ENCODE measurements at places on chromosomes 11 and 22.

DNA sequence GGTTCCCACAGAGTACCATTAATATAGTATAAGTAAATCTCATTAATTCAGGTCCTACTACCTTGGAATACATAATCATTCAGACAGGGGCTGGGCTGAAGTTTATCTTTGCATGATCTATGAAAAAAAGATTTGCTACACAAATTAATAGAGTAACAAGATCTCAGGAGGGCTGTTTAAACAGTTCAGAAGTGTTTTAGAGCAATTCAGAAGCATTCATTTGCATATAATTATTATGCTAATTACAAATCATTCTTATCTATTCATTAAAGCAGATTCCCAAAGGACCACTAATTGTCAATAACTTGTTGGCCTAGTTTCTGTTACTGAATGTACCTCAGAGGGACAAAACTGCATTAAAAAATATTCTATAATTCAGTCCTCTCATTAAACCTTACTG is 40.5 kb downstream of the PITPNB start:
- no peak for DNase-seq

DNA sequence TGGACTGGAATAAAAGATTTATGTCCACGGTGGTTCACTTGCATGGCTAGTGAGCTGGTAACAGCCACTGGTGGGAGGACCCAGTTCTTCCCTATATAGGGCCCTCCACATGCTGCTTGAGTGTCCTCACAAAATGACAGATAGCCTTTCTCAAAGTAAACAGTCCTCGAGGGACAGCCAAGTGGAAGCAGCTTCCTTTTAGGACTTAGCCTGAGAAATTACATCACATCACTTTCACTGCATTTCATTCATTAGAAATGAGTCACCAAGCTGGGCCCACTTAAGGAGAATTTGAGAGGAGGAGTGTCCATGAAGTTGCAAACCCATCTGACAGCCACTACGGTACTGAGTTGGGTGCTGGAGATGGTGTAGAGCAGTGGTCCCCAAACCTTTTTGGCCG is 7.0 kb downstream of the ISX start:
- DNase-seq = no peak

GRCh38 chr11:2265396-2265795 is 5.0 kb downstream of the ASCL2 start:
- DNase-seq = no peak

DNA sequence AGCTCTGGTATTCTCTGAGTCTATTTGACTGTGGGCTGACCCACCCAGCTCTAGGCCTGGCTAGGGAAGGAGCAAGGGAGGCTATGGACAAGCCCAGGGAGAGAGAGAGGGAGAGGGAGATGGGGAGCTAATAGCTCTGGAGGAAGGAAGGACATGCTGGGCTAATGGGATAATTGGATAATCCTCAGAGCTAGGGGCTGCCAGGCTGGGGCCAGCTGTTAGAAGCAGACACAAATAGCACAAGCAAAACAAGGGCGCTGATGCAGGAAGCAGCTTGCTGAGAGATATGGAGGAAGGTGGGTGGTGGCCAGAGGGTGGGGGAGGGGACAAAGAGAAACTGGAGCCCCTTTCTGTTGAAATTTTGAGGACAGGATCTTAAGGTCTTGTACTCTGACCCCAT is 23.2 kb downstream of the ADORA2A start:
- peak; percentile 68 for DNase-seq

- DNase-seq = no peak
Measured at GRCh38 chr11:86980086-86980796, 25.0 kb upstream of the FZD4 start.

DNA sequence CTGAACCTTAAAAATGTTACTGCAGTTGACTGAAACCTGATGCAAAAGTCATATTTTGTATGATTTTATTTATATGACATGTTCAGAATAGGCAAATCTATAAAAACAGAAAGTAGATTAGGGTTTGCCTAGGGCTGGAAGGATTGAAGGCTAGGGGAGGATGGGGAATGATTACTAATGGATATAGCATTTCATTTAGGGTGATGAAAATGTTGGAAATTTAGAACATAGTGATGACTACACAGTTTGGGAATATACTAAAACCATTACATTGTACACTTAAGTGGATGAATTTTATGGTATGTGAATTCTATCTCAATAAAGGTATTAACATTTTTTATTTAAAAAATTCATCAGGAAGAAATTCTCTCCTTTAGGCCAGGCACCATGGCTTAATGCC is 22.9 kb upstream of the PAFAH1B2 start:
- no peak for DNase-seq

- DNase-seq = no peak
Measured at GRCh38 chr11:65576232-65576866, 496 bp downstream of the EHBP1L1 start.

DNA sequence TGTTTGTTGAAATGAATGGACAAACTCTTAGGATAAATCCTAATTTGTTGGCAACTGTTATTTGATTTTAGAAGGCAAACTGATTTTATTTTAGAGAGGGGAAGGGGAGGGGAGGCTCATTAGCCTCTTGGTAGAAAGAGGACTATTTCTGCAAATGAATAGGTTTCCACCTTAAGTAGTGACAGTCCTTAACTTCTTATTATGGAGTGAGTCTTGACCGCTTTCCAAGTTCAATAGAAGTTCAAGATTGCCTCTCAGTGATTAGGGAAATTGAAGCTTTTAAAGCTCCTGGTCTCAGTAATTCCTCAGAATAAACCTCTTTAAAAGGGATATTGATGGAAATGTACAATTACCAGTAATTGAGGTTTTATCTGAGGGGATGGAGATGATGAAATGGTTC is 55.7 kb downstream of the PANX1 start:
- no peak for DNase-seq

DNA sequence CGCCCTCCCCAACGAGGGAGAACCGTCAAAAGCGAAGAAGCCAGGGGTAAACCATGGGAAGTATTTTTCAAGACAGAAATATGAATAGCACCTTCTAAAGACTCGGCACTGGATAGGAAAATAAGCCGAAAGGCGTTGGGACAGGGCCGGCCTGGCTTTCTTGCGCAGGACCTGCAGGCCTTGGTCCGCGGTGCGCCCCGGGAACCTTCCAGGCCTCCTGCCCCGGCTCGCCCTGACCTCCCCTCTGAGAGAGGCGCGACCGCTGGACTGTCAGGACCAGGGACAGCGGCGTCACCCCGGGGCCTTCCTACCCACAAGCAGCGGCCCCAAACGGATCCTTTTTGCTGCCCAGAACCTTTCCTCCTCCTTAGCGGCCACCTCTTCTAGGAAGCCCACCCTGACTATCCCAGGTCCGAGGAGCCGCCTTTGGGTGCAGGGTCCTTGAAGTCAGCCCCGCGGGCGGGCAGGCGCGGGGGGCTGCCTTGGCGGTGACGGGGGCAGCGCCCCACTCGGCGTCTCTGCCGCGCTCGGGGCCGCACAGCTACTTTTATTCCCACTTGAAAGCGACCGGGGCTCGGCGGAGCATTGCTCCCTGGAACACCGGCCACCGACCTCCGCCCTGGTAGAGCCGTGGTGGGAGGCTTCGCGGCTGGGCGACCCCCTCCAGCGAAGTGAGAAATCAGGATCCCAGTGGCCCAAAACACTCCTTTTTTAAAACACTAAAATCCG is 650 bp upstream of the MAPK11 start:
- no peak for DNase-seq

DNA sequence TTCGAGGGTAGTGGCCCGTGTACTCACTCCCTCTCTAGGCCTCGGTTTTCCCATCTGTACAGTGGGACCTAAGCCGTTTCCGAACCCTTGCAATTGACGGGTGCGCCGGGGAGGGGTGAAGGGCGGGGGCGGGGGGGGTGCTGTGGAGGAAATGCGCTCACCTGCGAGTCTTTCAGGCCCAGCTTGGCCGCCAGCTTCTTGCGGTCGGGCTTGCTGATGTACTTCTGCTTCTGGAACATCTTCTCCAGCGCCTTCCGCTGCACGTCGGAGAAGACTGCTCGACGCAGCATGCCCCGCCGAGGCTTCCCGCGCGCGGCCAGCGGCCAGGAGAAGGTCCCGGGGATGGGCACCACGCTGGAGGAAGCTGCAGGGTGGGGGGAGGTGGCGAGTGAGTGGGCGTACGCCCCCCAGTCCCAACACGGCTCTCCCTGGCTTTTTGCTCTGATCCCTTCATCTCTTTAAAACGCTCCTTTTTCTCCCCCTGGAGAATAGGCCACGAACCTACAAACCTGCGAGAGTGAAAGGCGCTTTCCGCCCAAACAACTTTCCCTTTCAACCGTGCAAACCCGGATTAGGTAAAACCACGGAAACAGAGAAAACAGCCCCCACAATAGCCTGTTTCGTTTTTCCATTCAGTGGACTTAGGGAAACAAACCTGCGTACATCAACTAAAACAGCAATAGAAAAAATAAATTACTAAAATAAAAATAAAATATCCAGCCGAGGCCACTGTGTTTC is 3.2 kb downstream of the DBX1 start:
- no peak for DNase-seq

- no peak for DNase-seq
Measured at GRCh38 chr11:43737201-43737590, 56.7 kb downstream of the HSD17B12 start.

DNA sequence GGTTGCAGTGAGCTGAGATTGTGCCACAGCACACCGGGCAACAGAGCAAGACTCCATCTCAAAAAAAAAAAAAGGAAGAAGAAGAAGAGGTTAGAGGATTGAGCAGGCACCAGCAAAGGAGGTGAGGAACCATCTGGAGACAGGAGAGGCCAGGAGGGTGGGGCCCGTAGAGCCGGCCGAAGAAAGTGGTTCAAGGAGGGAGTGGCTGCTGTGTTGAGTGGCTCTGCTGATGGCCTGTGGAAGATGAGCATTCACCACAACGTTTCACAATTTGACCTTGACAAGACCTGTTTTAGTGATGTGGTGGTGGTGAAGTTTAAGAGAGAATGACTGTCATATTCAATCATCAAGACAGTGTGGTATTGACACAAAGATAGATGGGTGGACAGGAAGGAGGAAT is 6.8 kb upstream of the CTSD start:
- no peak for DNase-seq

DNA sequence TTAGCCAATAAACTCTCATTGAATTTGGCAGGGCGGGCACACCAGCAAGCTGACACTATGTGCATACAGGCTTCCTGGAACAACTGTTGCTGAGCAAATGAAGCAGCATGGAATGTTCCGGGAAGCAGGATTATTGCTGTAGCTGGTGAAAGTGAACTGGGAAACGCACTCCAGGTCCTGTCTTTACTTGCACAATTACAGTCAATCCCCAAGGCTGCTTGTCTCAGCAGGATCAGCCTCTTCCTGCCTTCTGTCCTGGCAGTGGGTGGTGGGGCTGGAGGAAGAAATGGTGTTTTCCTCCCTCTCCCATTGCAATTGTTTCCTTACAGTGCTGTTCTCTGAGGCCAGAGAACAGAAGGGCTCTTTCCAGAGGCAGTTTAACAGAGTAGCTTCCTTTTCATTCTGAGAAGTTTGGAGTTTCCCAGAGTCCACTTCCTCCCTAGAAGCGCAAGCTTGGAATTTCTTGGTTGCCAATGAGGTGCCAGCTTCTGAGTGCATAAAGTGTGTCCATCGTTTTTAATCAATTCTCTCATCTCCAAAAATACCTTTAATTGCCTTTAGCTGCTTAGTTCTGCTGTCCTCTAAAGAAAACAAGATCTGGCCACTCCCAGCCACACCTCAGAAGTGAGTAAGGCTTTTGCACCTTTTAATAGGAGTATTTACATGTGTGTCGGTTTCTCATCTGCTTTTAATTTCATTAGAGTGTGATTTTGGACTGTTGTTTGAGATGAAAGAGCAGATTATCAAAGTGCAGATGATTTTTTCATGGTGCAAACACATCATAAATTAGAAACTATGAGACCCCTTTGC is 19.9 kb downstream of the CD44 start:
- peak; percentile 36 for DNase-seq

DNA sequence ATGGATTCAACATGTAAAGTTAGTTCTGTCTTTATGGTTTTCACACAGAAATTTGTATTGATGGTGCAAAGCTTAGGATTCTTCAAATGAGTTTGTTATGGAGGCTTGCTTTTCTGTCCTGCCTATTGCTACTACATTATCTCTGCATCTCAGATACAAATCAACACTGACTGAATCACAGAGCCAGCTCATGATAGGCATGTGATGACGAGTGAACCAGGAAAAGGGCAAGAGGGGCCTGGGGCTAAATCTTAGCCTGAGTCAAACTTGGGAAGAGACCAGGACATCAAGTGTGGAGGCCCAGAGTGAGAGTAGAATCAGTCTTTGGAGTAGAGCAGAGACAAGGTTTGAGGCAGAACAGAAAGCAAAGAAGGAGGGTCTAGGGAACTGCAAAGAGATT is 107.1 kb upstream of the CD44 start:
- no peak for DNase-seq

DNA sequence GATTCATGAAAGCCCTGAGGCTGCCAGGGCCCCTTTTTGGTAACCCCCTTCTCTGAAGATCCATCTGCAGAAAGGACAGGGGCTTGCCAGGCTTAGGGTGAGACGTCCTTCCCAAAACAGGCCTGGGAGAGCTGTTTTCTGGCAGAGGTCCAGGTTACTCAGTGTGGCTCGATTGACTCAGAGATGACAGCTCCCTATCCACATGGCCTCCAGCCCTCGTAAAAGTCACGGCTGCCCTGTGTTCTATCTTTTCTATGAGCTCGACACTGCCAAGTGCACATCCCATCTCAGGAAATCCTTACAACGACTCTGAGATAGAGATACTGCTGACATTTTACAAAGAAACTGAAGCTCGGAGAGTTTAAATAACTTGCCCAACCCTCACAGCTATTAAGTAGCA is 20.4 kb downstream of the ADAMTS8 start:
- DNase-seq = no peak

GRCh38 chr22:30871391-30872284 is 96.9 kb downstream of the MORC2 start:
- no peak for DNase-seq

DNA sequence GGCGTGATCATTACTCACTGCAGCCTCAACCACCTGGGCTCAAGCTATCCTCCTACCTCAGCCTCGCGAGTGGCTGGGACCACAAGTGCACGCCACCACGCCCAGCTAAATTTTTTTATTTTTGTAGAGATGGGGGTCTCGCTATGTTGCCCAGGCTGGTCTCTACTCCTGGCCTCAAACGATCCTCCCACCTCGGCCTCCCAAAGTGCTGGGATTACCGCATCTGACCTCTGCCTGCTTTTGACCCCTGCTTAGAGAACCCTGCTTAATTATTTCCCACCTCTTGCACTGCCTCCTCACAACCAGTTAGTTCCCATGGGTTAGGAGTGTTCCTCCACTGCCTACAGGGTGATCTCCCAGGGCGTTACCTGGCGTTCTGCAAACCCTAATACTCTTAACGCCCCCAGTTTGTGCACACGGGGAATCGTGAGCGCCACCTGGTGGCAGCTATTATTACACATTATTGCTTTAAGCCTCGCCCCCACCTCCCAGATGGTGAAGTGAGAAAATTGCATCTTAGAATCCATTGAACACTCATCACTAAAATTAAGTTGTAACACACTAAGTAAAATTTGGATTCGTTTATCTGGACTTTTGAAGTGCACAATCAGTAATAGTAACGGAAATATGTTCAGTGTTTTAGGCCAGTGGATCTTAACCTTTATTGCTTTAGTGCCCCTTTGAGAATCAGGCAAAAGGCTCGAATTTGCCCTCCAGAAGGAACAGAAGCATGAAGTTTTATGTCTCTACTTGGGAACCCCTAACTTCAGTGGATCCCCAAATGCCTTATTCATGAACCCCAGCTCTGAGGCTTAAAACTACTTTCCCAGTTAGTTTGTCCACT is 61.4 kb upstream of the ASPHD2 start:
- no peak for DNase-seq

GRCh38 chr11:123132881-123133280 is 62.2 kb downstream of the CLMP start:
- no peak for DNase-seq
